ENCODE measurements at places on chromosomes 4 and X. TPM values are rescaled to one million over a fixed set of nuclear protein-coding genes. Genes with fewer than 3 reads are reported as not detected.

DNA sequence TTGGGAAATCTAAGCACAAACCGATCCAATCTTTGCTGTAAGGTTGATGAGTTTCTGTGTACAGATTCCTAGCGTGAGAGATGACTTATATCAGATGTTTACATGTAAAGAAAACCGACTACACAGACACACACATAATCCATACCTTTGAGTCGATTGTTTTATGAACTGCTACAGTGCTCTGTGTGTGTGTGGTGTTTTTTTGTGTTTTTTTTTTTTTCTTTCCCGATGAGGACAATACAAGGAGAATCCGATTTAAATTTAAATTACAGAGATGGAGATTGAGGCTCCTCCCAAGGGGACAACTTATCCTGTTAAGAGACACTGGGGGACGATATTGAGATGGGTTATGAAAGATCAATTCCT, 461 bp upstream of the SLC9A6 start:
- no peak for DNase-seq

DNA sequence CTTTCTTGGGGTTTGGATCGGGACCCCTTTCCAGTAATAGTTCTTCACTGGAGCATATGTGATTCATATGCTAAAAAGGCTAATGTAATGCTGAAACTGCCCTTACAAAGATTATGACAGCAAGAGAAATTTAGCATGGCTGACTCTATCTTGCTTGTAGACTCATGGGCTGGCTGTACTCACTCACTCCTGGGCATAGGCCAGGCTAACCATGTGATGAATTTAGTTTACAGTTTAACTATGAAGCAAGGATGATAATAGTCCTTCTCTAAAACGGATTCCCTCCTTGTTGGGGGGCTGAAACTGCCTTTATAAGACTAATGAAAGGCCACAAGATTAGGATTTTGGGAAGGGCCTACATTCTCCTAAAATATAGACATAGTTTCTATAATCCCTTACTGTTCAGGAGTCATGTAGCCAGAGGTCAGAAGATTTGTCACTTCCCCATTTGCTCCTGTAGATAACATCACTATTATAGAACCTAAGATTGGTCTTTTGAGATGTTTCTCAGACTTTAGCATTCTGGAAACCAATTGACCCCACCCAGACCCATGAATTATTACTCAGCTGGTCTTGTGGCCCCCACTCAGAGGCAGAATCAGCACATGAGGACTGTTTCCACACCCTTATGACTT, 20.8 kb upstream of the CEP135 start:
- DNase-seq: no peak

DNA sequence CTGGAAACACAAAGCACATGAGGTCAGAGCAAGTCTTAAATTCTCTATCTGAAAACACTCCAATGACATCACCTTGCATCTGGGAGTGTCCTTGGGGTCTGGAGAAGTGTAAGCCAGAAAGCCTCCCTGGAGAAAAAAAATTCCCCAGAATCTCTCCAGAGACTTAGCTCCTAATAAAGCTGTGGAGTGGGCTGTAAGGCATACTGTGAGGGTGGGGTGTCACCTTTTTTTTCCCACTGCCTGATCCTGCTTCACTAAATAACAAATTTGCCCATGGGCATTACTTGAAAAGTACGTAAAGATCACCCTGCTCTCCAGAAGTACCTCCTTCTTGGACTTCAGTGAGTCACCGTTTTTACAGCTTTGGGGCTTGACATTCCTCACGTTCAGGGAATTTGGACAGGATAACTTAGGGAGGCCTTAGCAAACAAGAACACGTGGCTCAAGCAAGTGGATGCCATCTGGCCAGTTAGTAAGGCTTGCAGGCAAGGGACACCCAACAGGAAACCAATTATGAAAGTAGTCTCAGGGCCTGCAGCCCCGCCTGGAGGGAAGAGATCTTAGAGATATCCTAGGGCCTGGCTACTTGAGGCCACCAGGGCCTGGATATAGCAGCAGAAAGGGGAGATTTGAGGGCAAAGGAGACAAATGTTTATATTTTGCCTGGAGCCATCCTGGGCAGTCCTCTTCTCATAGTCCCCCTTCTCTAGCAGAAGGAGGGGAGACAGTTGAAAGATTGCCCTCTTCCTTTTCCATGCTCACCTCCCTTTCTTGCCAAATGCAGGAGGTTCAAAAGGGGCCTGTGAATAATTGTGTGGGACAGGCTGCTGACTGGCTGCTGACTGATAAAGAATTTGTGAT, 60.1 kb upstream of the PLAC1 start:
- DNase-seq: peak; percentile 22

DNA sequence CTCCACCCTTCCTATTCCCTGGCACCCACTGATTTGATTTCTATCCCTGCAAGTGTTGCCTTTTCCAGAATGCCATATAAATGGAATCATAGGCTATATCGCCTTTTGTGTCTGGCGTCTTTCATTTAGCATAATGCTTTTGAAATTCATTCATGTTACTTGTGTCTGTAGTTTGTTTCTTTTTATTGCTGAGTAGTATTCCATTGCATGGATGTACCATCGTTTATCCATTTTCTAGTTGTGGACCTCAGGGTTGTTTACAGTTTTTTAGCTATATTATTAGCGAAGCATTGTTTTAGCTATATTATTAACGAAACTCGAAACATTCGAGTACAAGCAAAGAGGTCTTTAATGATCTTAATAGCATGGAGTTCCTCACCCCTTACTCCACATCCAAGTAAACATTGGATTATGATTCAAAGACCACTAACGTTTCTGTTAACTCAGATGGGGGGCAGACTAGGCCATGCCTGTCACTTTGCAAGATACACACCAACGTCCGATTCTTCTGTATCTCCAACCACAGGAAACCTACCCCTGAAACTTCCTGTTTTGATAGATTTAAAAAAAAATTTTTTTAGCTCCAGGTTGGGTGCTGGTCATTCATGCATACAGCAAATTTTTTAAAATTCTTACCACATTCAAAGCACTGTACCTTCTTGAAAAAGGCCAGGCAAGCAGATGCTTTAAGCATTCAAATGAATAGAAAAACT, 1.1 kb downstream of the DCK start:
- no peak for DNase-seq

- DNase-seq: no peak
Measured at GRCh38 chr4:150648123-150648522, 66.2 kb downstream of the MAB21L2 start.

DNA sequence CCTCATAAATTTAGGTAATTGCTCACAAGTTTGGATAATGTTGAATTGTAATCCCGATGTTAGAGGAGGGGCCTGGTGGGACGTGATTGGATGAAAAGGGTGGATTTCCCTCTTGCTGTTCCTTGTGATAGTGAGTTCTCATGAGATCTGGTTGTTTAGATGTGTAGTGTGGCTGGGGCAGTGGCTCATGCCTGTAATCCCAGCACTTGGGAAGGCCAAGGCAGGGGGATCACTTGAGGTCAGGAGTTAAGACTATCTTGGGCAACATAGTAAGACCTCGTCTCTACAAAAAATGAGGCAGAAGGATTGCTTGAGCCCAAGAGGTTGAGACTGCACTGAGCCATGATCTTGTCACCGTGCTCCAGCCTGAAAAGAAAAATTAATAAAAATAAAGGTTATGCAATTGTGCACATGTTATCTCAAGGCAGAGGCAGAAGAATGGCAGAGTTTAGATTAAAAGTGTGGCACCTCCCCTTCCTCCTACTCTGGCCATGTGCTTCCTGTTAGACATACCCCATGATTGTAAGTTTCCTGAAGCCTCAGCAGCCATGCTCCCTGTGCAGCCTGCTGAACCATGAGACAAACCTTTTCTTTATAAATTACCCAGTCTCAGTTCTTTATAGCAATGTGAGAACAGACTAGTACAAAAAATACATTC, 36.5 kb downstream of the ERVMER34-1 start:
- DNase-seq: no peak

GRCh38 chr4:181662383-181662782, 580.8 kb upstream of the TENM3 start:
- DNase-seq: no peak

- no peak for DNase-seq
Measured at GRCh38 chr4:24405926-24406325, 178.4 kb downstream of the DHX15 start.

Gene CDKL5
- total RNA-seq: 3.3 TPM

Gene GCNA
- total RNA-seq: 0.78 TPM

All from lower leg skin (tissue), 4 donors.